ENCODE measurements at places on chromosomes 1 and 21.

GRCh38 chr1:232317350-232317749 lies 312.6 kb downstream of the SIPA1L2 start:
- DNase-seq = no peak

- no peak for DNase-seq
Measured at GRCh38 chr1:89260042-89260441, 12.6 kb downstream of the GBP5 start.

DNA sequence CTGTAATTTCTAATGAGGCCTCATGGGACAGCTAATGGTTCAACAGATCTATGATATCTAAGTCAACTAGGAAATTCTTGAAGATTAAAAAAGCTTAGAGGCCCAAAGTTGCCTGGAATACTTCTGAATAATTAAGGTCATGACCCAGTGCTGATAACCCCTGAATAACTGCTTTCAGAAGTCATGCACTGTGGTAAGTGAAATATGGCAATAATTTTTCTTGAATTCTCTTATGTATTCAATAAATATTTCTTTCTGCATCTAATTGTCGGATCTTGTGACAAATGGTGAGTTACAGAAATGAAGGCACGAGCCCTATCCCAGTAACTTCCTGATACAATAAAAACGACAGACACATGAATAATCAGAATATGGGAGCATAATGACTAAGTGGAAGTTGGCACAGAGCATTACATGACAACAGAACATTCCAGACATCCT lies 219.3 kb upstream of the GREM2 start:
- no peak for DNase-seq

DNA sequence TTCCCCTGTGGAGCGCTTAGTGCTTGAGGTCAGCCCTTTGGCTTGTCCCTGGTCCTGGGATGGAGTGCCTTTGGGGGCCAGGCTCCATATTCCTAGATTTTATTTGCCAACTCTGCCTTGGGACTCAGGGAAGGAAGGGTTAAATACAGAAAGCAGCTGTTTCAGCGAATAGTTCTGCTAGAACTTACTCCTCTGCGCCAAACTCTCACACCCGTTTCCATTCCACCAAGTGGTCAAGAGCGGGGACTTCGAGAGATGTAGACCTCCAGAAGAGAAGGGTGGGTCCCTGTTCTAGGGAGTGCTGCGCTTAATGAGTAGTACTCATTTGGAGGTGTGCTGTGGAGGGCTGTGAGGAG lies 704 bp upstream of the TOMM40L start:
- no peak for DNase-seq

- no peak for DNase-seq
Measured at GRCh38 chr1:11600836-11601235, 53.4 kb downstream of the FBXO2 start.

DNA sequence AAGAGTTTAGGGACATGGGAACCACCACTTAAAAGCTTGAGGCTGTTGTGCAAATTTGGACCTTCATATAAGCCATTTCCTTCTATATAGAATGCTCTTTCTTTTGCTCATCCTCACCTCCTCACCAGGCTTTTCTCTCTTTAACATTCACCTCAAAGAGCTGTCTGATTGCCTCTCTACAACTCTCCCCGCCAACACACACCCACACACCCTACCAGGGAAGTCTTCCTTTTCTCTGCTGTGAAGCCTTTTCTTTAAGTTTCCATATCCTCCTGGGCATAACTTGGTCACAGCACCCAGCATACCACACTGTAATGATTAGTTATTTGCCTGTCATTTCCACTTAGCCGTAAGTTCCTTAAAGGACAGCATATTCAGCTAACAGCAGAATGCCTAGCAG lies 40.6 kb downstream of the WLS start:
- no peak for DNase-seq

DNA sequence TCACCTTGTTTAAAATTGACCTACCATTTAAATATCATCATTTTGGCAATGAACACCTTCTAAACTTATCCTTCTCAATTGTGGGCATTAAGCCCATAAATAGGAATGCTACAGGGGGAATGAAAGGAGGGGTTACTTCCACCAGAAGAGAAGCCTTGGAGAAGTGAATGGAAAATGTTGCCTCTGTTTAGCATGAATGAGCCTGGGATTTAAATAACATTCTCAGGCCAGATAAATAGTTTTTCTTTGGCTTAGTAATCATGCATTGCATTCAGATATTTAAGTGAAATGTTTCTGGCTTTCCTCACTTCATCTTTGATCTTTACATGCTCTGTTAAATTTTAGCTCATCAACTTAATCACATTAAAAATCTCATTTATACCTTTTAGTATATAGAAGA lies 284.3 kb upstream of the FMN2 start:
- no peak for DNase-seq

DNA sequence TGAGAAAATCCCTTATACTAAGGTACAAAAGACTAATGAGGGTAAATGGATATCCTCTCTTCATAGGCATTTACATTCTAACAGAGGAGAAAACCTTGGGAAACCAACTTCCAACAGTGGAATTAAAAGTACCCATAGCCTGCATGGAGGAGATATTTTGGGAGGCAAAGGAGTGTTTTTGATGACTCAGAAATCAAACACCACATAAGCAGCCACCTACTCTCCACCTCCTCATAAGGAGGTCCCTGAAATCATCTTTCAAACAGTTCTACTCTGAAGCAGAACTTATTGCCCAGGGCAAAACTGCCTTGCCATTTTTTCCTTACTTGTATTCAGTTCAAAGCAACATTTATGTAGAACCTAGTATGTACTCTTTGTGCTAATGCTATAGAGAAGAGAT lies 211.3 kb downstream of the KCNH1 start:
- DNase-seq = no peak

DNA sequence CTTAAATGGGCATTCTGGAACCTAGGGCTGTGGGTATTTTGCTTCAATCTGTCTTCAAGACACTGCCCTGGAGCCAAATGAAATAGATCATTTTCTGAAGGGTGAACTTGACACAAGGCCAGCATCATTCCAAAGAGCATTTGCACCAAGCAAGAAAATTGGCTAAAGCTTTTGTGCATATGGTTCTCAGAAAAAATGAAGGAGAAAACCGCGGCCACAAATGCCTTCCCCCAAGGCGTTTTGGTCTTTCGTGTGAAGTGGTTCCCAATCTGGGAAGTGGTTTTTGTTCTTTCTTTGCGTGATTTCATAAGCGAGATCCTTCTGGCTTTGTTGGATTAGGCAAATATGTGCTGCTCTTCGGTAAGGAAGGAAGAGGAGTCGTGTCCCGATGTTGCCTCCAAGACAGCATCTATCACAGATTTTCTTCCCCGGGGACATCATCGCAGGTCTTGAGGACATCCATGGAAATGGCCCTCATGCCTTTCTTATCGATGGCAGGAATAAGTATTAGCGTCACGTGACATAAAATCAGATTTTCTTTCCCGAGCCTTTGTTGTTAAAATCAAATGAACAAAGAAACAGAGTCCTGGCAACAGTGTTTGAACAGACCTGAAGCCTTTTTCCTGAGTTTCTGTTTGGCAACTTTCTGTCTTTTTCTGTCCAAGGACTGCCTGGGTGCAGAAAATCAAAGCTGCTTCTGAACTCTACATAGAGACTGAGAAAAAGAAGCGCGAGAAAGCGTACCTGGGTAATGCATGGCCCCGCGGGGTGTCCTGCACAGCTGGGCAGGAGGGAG lies 31.0 kb downstream of the ATP5PO start:
- DNase-seq = no peak

GRCh38 chr21:27209546-27209945 lies 242.7 kb upstream of the ADAMTS5 start:
- DNase-seq = no peak

GRCh38 chr21:40985370-40985769 lies 138.4 kb upstream of the DSCAM start:
- no peak for DNase-seq

DNA sequence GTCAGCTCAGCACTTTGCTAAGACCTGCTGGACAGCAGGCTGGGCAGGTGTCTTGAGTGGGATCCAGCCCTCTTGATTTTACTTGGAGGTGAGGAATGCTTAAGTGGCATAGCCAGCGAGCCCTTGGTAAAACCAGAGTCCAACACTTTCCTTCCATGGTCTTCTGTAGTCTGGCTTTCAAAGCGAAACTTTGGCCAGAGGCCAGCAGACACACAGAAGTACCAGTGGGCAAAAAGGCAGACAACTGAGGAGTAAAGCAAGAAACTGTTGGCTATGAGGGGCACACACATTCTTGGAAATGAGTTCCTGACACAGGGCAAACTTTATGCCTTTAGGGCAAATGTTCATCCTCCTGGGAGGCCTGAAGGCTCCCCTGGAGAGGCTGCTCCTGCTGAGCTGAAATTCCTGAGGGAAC lies 281.0 kb upstream of the POU3F1 start:
- DNase-seq = no peak

DNA sequence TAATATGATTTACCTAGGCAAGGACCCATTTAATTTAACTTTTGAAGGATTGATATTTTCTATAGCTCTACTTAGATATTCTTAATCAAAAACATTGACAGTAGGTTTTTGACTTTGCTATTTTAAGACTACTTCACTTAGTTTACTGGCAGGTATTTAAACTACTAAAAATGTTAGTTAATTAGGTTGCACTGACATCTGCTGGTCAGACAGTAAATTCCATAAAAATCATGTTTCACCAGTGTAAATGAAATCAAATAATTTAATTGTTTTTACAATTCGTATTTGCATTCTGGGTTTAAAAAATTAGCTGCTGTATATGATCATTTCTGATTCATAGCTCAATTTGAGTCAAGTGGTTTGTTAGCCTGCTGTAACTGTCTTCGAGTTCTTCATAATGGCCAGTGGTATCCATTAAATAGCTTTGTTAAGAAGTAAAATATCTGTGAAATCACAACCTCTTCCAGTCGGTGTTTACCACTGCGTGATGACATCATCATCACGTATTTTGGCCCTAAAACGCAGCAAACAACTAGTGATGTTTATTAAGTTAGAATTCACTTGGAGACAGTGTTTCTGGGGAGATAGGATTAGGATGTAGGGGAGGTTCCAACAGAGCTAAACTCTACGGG lies 26.2 kb downstream of the EXTL2 start:
- DNase-seq = no peak

- no peak for DNase-seq
Measured at GRCh38 chr1:8497210-8497819, 179.4 kb downstream of the SLC45A1 start.

DNA sequence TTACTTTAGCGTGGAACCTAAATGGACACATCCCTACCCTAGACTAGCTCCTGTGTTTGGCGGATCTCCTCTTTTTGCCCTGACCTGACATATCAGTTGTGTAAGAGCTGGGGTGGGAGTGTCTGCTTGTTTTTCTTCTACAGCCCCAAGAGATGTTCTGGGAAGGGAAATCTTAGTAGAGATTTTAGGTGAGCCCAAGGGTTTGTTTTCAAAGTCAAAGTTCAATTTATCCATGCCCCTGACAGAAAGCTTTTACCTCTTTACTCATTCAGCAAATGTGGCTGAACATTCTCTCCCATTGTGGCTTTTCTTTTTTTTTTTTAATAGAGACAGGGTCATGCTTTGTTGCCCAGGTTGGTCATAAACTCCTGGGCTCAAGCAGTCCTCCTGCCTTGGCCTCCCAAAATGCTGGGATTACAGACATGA lies 7.3 kb upstream of the TARS2 start:
- DNase-seq = no peak

GRCh38 chr1:56061824-56062223 lies 517.5 kb downstream of the PLPP3 start:
- DNase-seq = no peak

- no peak for DNase-seq
Measured at GRCh38 chr1:41671116-41671755, 186.8 kb upstream of the EDN2 start.

GRCh38 chr1:43743206-43743605 lies 35.9 kb downstream of the ST3GAL3 start:
- no peak for DNase-seq

DNA sequence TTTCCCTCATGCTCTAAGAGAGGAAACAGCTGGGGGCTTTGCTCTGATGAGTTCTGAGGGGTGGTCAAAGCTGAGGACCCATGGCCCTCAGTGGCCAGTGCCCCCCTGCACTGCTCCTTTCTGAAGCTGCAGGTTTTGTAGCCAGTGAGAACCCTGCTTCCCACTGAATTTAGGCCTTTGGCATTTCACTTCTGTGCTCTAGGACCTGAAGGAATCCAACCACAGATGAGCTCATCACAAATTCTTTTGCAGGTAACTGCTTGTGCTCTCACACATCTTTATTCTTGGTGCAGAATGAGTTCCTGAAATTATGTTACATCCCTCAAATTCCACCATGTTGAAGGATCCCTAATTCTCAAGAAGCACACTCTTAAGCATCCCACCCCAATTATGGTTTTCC lies 248.7 kb upstream of the IRF2BP2 start:
- no peak for DNase-seq

DNA sequence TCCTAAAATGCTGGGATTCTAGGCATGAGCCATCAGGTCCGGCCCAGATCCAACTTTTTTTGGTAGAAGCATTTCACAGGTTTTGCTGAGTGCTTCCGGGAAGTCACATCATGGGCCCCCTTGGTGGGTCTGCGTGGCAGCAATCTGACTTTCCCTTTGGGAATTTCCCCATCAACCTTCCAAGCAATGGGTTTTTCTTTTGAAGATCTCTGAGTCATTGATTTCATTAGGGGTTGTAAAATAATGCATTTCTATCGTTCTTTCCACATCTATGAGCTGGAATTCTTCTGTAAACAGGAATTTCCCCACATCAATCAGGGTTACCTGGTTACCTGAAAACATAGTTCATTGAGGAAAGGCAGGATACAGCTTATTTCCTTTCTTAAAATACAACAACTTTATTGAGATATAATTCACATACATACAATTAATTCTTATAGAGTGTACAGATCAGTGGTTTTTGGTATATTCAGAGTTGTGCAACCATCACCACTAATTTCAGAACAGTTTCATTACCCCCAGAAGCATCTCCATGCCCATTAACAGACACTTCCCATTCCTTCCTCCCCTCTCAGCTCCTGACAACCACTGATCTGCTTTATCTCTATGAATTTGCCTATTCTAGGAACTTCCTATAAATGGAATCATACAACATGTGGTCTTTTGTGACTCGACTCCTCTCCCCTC lies 9.9 kb upstream of the ZBTB17 start:
- no peak for DNase-seq

DNA sequence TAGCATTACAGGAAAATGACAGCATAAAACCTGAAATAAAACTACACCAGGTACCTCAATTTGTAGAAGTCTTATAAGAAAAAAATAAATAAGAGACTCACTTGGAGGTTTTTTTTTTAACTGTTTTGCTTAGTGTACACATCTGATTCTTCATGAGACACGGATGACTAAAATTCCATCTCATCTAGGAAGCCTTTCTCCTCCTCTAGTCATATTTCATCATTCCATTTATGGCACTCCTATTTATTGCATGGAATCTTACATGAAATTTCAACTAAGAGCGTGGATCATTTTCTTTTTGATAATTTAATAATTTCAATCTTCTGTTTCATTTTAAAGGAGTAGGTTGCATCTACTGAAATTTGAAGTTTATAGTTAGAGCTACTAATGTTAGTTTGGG lies 1.6 kb upstream of the PTGS2 start:
- DNase-seq = no peak

DNA sequence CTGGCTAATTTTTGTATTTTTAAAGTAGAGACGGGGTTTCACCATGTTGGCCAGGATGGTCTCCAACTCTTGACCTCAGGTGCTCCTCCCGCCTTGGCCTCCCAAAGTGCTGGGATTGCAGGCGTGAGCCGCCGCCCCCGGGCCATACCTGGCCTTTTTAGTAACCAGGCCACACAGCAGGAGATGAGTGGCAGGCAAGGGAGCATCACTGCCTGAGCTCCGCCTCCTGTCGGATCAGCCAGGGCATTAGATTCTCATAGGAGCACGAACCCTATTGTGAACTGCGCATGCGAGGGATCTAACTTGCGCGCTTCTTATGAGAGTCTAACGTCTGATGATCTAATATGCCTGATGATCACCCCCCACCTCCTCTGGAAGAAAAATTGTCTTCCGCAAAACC lies 308.7 kb upstream of the PRMT6 start:
- no peak for DNase-seq
